Hematopoietic multipotent progenitor cell treated with erythropoietin and hydrocortisone succinate and interleukin-3 and kit ligand, for 17 days (in vitro differentiated cells): ENCODE measurements at places on chromosomes 7 and 10.
A peak's percentile ranks its signal among the peaks of the same experiment; 100 is the strongest.

GRCh38 chr10:78892338-78893176 is 176.2 kb upstream of the ZMIZ1 start:
- DNase-seq: no peak

- DNase-seq: no peak
Measured at GRCh38 chr10:28302012-28302637, 739 bp downstream of the MPP7 start.

DNA sequence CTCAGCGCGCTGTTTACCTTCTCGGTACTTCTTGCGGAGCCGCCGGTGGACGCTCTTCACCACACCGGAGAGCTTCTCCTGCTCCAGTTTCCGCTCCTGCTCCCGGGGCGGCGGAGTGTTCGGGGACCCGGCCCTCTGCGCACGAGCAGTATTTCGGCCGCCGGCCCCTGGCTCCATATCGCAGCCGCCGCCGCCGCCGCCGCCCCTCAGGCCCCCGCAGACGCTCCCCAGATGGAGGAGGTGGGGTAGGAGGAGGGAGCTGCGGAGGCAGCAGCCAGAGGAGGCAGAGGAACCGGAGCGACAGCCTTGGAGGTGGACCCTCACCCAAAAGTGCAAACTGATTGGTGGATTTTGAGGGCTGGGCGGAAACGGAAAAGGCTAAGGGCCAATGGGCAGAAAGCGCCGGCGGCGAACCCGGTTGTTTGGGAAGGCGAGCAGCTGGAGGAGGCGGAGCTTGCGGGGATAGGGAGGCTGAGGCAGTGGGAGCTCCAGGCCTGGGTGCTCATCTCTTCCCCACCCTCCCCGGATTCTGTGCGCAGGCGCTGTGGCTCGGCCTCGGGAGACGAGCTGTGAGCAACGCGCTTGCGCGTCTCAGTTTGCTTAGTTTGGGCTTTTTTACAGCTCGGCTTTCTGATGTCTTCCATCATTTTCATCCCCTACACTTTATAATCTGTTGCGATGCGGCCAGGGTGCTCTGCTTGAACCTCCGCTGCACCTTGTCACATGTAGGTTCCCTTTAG is 146.9 kb downstream of the GPR85 start:
- DNase-seq: peak; percentile 99

DNA sequence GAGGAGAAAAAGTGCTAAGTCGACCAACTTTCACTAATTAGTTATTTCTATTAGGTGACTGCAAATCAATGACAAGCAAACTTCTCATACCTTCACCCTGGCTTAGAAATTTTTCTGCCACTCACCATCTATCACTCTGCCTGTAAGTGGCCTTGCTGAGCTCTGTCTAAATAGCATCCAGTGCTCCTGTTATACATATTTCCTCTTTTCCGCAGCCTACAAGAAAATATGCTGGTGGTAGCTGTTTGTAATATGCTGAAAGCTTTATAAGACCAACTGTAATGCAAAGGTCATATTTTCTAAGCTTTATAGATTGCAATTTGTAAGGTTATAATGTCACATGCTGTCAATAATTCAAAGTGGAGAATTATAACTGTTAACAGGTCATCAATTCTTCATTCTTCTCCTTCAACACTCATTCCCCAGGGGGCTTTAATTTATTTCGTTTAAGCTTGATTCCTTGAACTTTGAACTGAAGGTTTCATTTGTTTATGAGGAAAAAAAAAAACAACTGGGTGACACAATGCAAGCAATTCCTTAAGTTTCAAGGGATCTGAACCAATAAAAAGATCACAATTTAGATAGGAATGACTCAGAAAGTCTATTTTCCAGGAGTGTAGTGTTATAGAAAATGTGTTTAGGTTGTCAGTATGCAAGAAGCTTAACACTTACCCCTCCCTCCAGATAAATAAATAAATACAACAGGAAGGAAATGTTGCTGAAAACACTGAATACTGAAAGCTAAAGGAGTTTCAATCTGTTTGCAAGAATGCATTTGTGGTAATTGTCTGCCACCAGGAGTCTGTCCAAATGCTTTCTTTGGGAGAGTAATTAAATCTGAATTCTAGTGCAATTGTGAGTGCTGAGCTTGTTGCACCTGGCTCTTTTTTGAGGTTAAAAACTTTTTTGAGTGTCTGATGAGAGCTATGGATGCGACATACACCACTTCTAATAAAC is 183.7 kb downstream of the SORCS1 start:
- no peak for DNase-seq

- DNase-seq: no peak
Measured at GRCh38 chr7:85749696-85750453, 563.0 kb upstream of the SEMA3D start.

DNA sequence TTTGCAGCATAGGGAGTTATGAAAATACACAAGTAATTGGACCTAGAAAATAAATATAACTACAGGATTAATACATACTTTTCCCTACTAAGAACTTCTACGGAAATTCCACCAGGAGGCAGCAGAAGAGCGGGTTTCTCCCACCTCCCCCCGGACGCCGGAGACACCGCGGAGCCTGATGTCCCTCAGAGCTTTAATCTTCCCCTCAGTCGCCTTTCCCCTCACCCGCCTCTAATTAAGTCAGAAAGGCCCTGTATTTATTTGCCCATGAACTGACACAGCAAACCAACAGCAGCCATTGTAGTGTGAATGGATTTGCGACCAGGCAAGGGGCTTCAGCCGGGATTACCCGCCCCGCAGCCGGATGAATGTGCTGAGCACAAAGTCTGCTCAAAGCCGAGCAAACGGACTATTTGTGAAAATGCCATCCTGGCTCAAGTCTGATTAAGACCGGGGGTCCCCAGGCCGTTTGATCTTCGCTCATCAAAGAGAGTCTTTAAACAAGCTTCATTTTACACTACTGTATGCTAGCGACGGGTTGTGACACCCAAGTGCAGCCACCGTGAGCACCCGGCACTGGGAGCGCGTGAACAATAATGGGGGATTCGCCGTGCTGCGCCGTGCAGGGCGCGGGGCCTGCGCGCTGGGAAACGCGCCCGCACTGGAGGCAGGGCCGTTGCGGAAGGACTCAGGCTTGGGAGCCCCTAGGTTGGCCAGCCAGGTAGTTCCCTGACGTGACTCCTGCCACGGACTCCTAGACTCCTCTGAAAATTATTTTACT is 5.6 kb upstream of the DKK1 start:
- DNase-seq: no peak

GRCh38 chr7:78777829-78778228 is 675.6 kb downstream of the MAGI2 start:
- no peak for DNase-seq

GRCh38 chr7:73577627-73578341 is 595 bp downstream of the TBL2 start:
- no peak for DNase-seq

- DNase-seq: no peak
Measured at GRCh38 chr7:142803901-142804300, 33.1 kb downstream of the PRSS2 start.

- no peak for DNase-seq
Measured at GRCh38 chr10:79391231-79392019, 44.2 kb downstream of the PPIF start.

DNA sequence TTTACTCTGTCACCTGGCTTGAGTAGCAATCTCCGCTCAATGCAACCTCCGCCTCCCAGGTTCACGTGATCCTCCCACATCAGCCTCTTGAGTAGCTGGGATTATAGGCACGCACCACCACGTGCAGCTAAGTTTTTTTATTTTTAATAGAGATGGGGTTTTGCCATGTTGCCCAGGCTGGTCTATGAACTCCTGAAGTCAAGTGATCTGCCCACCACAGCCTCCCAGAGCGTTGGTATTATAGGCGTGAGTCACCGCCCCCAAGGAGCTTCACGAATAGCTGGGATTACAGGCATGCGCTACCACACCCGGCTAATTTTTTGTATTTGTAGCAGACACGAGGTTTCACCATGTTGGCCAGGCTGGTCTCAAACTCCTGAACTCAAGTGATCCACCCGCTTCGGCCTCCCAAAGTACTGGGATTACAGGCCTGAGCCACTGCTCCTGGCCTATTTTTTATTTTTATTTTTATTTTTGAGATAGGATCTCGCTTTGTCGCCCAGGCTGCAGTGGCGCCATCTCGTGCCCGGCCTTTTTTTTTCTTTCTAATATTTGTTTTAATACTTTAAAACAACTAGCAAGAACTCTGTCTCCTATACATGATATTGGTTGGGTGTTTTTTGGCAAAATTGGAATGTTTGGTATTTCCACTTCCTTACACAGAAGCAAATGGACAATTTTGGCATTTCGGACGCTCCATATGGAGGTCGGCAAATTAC is 1.1 kb downstream of the EFCAB10 start:
- no peak for DNase-seq

DNA sequence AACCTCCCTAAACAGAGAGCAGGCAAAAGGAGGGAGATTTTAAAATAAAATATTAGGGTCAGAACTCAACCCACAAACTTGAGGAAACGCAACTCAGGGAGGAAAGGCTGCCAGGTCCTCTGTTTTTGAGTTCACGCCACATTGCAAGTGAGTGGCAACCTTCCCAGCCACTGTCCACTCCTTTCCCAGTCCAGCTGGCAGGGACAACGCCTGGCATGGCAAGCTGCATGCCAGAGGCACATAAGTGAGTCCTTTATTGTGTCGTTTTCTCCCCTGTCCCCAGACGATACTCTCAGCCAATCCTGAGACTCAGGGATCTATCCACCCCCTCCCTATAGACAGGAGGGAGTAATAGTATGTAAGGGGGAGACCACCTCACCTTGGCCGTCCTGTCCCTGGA is 22.4 kb downstream of the FBXW4 start:
- no peak for DNase-seq

DNA sequence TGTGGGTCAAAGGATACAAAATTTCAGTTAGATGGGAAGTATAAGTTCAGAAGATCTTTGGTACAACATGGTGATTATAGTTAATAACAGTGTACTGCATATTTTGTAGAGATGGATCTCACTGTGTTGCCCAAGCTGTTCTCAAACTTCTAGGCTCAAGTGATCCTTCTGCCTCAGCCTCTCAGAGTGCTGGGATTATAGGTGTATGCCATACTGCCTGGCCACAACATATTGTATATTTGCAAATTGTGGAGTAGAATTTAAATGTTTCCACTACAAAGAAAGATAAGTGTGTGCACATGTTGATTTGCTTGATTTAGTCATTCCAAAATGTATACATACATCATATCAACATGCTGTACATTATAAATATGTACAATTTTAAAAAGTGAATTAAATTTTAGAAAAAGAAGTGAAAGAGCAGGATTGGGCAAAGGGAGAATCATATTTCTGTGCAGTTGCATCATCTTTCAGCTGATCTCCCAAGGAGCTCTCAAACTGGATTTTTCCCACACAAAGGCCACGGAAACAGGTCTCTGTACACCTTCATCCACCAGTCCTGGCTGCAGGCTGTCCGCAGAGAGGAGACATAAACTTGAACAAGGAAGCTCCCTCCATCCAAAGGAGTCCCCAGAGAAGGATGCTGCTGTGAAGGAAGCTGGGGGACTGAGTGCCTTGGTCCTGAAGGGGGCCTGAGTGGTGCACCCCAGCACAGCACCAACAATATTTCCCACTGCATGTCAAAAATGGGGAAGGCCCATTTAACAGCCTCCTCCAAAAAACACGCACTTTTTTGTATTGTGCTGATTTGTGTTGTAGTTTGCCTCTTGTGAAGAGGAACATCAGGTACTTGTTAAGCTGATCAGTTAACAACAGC is 217.1 kb upstream of the GHITM start:
- DNase-seq: no peak

DNA sequence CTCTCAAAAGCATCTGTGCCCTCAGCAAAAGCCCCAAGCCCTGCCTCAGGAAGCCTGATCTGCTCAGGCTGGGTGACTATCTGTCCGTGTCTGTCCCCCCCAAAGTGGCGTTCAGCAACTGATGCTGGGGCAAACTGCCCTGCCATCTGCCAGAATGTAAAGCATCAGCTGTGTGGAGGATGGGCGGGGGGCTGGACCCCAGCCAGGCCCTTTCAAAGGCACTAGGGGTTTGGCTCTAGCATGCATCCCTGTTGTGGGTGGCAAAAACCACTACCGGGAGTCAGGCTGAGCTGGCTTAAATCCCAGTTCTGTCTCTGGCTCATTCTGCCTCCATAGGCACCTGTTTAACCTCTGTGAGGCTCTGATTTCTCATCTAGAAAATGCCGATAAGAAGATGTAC is 35.5 kb downstream of the GPRIN2 start:
- no peak for DNase-seq

DNA sequence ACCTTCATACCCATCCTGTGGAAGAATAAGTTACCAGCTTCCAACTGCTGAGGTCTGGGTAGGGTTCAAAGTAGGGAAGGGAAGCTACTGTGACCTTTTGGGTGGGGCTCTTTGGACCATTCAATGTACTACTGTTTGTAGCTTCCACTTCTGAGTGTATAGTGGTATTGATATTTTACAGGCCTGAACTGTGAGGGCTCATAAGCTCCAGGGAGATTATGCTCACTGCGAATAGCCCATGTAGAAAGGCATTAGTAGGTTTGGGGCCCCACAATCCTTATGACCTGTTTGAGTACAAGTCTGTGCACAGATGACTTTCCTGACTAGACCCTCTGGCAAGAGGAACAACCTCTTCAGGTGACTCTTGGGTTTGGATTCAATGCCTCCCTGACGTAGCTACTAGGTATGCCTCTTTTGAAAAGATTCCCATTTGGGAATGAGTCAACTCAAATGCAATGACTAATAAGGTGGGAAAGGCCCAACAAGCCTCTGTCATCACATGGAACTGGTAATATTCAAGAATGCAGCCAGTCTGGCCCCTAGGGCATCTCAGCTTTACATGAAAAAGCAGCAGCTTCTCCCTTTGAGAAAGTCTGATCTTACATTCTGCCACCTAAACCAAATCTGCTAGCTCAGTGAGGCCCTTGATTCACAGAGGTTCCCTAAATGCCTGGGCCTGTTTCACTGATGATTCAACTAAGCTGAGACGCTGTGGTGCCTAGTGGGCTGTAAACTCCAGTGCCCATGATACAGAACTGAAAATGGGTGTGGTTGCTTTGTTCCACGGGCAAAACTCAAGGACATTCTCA is 79.8 kb downstream of the ABI1 start:
- no peak for DNase-seq

- no peak for DNase-seq
Measured at GRCh38 chr10:34462056-34462455, 353.0 kb downstream of the PARD3 start.

GRCh38 chr10:8800426-8800825 is 745.9 kb downstream of the GATA3 start:
- no peak for DNase-seq

- no peak for DNase-seq
Measured at GRCh38 chr10:34491678-34492077, 323.4 kb downstream of the PARD3 start.

- no peak for DNase-seq
Measured at GRCh38 chr10:114319406-114320248, 80.6 kb downstream of the VWA2 start.

DNA sequence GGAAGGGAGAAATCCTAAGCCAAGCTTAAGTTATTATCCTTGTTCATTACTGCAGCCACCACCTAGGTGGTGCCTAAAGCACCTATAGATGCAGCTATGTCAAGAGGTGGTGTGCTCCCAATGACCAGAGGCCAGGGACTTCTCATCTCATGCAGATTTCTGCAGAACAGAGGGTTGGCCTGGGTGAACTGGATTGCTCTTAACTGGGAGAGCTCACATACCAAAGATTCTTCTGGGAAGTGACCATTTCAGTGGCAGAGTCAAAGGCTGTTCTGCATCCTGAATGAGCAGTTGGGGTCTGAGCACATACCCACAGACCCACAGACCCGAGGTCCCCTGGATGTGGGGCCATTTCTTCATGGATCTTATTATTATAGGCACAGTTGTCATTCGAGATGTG is 2.1 kb upstream of the CRHR2 start:
- no peak for DNase-seq

GRCh38 chr10:65201491-65201890 is 1680.3 kb downstream of the REEP3 start:
- no peak for DNase-seq
